Stimulated activated CD4-positive, alpha-beta T cell treated with anti-CD3 and anti-CD28 coated beads, TNF-alpha, amount 100 ng/mL, for 48 hours (primary cell): ENCODE measurements at places on chromosomes 11 and 22.

- no peak for DNase-seq
Measured at GRCh38 chr11:113240790-113241635, 73.4 kb upstream of the TTC12 start.

DNA sequence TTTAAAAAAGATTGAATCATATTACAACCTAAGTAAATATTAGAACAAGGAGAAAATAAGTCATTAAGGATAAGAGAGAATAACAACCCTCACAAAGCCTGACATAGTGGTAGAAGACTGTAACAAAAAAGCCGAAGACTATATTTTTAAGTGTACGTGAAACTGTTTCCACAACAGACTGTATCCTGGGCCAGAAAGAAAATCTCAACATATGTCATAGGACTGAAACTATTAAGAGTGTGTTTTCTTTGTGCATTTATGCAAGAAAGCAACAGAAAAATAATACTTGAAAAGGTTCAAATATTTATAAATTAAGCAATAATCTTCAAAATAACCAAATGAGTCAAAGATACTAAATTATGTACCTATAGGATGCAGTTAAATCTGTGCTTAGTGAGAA is 309.8 kb downstream of the CASP12 start:
- DNase-seq: no peak

DNA sequence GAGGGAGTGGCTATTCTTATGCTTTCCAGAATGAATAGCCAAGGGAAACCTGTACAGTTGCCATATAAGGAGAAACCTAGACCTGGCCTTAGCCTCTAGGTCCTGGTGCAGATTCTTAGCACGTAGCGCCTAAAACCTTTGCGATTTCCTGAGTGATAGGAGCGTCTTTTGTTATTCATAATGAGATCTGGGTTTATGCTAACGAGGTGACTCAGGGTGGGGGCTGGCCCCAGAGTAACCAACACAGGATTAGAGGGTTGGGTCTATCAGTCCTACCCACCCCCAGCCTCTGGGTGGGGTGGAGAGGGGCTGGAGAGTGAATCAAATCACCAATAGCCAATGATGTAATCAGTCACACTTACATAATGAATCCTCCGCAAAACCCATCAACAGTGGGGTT is 73.4 kb upstream of the PARVG start:
- DNase-seq: no peak

GRCh38 chr22:37021710-37022482 is 2.4 kb downstream of the MPST start:
- peak; percentile 58 for DNase-seq

DNA sequence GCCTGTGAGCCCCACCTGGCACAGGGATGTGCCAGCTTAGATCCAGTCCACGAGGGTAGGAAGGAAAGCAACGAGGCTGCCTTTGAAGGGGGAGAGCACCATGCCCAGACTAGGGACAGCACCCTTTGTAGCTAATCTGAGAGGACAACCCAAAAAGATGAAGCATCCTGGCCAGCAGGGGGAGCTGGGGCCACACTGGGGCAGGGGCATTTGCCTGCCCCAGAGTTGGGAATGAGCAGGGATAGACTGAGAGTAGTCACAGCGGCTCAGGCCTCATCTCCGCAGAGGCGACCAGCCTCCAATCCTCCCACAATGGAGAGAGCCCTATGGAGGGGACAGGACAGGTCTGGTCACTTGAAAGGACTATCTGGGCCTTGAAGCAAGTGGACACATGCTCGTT is 16.4 kb downstream of the LMO1 start:
- DNase-seq: no peak

DNA sequence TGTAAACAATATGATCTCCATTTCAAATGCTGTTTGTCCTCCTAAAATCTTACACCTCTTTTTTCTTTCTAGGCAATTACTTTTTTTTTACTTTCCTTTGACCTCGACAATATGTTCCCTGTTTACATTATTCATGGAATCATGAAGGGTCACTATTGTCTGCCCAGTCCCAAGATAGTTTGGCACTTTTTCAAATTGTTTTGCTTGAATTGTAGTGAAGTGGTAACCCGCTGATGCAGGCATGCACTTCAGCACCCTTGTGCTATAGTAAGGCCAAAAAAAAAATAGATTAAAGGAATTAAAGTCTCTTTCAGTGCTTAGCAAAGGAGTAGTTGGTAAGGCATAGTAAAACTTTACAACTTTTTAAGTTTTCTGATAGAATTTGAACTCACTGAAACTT is 90.9 kb downstream of the PAX6 start:
- no peak for DNase-seq

GRCh38 chr11:72735495-72736027 is 16.6 kb downstream of the ARAP1 start:
- DNase-seq: no peak

GRCh38 chr11:70586261-70587074 is 188.1 kb downstream of the CTTN start:
- DNase-seq: no peak

- DNase-seq: no peak
Measured at GRCh38 chr11:104895634-104896033, 2.6 kb downstream of the CASP12 start.

DNA sequence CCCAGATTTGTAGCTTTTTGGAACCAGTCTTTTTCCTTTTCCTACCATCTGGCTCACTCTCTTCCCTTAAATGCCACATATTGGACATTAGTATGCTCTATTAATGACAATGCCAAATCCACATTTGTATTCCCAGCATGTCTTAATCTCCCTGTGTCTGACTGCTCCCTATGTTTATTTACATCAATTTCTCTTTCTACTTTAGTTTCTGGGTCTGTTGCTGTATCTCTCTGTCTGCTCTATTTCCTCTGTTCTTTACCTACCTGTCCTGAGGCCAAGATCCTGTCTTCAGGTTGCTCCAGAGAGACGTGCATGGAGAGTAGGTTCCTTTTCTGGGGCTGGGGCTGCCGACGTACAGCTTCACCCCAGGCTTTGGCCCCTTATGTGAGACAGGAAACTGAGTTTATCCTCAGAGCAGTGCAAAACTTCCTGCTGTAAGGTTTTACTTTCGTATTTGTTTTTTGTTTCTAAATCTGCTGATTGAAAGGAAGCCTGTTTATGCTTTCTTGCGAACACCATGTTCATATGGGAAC is 25.6 kb downstream of the OR2AG2 start:
- DNase-seq: no peak

- no peak for DNase-seq
Measured at GRCh38 chr22:20203552-20204201, 52.8 kb upstream of the CCDC188 start.

GRCh38 chr22:43066844-43067385 is 22.3 kb downstream of the TTLL1 start:
- DNase-seq: no peak

- no peak for DNase-seq
Measured at GRCh38 chr22:46104881-46105493, 45.3 kb upstream of the PPARA start.

- no peak for DNase-seq
Measured at GRCh38 chr11:2582351-2582945, 117.3 kb downstream of the KCNQ1OT1 start.
